Thoracic aorta (tissue), 2 donors: ENCODE measurements at places on chromosomes 6 and 20.
A peak's percentile ranks its signal among the peaks of the same experiment; 100 is the strongest.

- no peak for DNase-seq
These were observed 1.9 kb downstream of the BAG2 start for GRCh38 chr6:57173886-57174510.

DNA sequence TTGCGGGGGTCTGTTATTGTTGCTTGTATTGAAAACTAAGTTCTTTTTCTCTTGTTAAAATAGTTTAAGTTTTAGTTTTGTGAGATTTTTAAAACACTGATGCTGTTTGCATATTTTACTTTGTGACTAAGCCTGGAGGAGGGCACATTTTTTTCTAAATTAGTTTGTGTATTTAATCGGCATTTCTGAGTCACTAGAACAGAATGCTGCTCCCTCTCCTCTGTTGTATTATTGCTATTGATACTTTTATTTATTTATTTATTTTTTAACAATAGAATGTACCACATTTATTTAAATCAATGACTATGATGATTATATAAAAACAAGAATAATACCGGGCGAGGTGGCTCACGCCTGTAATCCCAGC, 5.1 kb upstream of the FAM50B start:
- no peak for DNase-seq

DNA sequence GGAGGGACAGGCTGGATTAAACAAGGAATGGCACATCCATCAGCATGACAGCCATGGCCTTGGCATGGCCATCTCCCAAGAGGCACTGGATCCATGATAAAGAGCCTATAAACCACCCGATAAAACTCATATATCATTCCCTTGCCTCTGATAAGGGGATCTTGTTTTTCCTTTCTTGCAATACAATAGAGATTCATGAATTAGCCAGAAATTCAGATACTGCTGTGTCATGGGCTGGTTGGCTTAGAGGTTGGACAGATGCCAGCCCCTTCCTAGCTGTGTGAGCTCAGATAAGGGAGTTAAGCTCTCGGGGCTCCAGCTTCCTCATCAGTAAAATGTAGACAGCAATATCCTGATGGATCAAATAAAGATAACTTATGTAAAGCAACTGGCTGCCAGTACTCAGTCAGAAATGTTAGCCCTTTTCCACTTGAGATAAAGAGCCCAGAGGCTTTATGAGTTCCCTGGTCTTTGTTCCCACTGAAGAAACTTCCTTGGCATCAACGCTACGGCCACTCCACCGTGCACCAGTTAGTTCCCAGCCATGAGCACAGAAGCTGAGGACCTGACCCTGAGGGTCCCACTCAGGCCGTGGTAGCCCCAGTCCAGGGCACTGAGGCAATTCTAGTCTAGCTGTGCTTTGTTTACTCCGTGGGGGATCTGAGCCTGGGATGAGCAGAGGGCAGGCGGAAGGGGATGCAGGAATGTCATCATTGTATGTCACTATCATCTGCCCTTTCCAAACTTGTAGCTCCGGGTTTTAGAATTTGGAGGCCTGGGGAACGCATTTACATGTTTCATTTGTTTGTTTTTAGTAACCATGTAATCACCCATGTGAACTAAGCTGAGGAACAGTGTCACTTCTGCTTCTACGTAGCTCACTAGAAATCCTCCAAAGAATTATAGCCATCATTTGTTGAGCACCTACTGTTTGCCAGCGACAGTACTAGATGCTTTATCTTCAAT, 67.2 kb upstream of the TBC1D7 start:
- peak; percentile 58 for DNase-seq

DNA sequence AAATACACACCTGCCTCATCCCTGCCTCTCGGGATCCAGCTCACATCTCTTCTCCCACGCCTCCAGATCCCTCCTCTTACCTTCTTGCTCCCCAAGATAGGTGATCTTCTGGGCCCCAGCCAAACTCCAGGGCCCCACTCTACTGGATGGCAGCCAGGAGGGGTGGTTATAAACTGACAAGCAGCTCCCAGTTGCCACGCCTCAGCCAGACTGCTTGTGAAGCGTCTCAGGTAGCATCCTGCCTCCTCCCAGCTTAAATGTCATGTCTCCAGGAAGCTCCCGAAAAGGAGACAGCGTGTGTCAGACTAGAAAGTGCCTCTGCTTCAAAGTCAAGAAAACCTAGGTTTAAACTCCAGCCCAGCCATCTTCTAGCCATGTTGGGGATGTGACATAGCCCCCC, 114.1 kb downstream of the LRFN2 start:
- no peak for DNase-seq

DNA sequence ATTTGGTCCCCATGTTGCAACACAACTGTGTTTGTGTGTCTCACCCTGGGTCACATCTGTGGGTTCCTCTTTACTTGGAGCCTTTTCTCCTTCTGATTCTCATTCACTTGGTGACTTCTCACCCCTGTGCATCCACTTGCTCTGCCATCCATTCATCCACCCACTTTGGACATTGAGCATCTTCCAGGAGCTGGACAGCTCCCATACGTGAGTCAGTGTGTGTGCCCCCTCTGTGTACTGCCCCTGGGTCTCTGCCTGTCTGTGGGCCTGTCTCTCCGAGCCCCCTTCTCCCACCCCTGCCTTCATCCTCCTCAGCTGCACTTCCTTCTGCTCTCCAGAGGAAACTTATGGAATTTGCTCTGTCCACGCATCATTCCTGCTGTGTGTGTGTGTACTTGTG, 67.8 kb upstream of the NNAT start:
- no peak for DNase-seq

- no peak for DNase-seq
These were observed 241.4 kb upstream of the SOX4 start for GRCh38 chr6:21352131-21352530.

DNA sequence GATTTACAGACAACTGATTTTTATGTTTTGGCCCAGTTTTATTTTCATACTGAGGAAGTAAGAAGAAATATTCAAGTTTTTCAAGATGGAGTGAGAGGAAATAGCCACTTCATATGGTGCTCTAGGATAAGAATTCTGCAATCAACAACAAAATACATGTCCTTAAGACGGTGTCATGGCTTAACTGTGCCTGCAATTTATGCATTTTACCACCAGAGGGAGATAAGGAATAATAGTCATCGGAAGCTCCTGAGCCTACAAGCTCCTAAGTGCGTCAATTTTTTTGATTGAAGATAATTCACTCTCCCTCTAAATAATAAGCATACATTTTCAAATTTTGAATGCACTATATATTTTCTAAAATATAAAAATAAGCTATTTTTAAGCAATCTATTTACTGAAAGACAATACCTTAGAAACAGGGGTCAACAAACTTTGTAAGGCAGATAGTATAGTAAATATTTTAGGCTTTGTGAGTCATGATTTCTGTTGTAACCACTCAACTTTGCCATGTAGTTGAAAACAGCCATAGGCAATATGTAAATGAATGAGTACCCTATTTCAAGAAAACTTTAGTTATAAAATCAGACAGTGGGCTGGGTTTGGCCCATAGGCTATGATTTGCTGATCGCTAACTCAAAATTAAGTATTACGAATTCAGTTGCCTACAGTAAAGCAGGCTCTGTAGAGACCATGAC, 230.9 kb upstream of the DTNBP1 start:
- no peak for DNase-seq

DNA sequence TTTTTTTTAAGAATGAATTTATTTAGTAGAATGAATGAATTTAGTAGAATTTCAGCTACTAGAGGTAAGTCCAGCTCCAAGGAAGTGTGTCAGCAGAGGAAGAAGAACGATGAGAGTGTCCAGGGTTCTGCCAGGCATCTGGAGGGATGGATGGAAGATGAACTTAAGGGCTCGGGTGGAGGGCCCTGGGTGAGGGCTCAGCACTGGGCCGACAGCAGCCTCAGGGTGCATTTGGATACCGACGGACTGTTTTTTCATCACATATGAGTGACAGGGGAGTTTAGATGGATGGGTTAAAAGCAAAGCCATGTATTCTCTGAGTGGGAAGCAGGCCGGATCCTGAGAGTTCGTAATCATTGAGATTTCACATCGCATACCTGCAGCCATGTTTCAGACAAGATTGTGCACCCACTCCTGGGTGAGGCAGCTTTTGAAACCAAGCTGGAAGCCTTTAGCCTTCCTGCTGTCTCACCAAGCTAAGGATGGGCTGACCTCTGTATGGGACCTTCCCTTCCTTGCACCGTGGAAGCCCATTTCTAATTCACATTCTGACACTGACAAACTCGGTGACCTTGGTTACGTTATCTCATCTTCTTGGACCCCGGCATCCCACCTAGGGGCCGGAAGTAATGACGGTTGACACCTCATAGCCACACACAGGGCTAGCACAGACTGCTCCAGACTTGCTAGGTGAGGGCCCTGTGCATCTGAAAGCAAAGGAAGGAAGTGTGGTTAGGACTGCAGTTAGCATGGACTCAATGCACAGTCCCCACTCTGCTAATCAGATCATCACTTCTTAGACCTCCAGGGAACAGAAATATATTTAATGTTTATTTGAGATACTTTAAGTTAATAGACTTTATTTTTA, 228.5 kb downstream of the SLC24A3 start:
- DNase-seq = no peak

DNA sequence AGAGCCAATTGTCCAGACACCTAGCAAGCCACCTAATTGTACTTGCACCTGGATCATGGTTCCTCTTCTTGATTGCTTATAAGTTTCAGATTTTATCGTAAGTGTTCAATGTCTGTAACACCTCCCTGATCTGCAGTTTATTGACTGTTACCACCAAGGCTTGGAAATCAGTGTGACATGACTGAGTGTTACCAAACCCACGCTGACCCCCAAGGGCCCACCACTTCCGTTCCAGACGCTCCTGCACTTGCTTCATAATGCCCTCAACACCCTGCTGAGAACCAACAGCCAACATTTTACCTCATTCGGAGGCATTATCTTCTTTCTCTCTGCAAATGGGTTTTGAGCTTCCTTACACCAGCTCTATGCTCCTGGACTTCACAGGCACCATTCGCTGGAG, 6.3 kb downstream of the CCR6 start:
- no peak for DNase-seq

GRCh38 chr6:118163542-118163941, 256.5 kb downstream of the SLC35F1 start:
- DNase-seq = no peak

DNA sequence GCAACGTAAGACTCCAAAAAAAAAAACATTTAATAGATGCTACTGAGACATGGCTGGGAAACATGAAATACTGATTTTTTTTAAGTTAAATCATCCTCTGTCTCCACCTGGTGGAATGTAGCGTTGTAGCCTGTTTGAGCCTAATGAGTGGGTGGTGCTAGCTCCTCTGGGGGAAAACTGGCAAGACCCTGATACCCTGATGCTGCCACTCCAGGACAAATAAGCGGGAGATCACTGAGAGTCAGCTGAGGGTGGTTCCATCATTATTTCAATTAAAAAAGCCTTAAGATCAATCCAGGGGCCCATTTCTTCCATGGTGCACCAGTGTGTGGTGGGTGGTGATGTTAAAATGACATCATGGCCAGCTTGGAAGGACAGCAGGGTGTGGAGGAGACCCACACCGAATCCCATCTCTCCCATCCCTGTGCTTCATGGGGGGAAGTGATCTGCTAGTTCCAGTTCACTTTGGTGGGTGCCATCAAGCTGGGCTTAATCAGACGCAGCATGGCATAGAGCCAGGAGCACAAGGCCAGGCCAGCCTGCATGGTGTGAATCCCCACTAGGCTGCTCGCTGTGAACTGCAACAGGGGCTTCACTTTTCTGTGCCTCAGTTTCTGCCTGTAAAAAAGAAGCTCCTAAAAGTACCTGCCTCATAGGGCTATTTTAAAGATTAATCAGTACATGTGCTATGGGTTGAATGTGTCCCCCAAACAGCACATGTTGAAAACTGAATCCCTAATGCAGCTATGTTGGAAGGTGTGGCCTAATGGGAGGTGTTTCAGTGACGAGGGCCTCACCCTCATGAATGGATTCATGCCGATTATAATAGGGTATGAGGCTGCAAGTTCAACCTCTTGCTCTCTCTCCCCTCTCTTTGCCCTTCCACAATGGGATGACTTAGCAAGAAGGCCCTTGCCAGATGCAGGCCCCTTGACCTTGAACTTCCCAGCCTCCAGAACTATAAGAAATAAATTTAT, 13.0 kb upstream of the MRPS10 start:
- no peak for DNase-seq

DNA sequence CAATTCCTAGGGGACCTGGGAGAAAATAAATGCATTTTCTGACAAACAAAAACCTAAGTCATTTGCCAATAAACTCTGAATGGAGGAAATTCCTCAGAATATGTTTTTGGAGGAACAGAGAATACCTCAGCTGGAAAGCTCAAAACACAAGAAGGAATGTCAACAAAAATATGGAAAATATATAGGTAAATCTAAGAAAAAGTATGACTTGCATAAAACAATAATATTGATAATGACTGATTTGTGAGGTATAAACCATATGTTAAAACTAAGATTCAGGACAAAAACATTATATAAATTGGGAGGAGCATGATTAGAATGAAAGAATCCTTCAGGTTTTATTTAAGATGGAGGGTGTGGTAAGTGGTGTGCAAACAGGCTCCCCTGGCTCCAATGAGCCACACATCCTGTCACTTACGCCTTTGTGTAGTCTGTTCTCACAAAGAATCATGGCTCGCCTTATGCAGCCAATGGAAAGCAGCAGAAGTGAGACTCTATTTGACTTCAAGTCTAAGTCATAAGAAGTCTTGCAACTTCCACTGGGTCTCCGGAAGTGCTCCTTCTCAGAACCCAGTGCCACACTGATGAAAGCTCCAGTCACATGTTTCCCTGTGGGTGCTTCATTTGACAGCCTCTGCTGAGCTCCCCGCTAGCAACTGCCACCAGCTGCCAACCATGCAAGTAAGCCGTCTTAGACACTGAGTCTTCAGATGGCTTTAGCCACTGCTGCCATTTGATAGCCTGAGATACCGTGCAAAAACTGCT, 8.1 kb downstream of the CFAP61 start:
- DNase-seq = no peak
